ENCODE measurements at places on chromosomes 1 and 21.

- no peak for DNase-seq
Measured at GRCh38 chr1:20480243-20480944, 5.6 kb downstream of the CAMK2N1 start.

DNA sequence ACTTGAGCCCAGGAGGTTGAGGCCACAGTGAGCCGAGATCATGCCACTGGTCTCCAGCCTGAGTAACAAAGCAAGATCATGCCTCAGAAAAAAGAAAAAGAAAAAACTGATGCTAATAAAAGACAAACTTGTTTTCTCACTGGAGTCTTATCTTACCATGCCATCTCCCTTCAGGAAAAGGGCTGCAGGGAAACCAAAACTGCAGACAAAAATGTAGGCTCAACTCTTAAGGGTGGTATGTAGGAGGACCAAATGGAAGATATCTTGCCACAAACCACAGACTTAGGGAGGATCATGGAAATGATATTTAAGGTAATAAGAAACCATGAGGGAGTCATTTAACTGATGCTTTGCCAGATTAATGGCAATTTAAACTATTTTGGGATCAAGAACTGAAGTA, 32.9 kb downstream of the UROD start:
- no peak for DNase-seq

- no peak for DNase-seq
Measured at GRCh38 chr1:54649130-54649898, 7.7 kb downstream of the MROH7 start.

- no peak for DNase-seq
Measured at GRCh38 chr21:19321688-19322087, 918.1 kb upstream of the TMPRSS15 start.

GRCh38 chr1:159200769-159201168, 3.9 kb upstream of the ACKR1 start:
- no peak for DNase-seq

DNA sequence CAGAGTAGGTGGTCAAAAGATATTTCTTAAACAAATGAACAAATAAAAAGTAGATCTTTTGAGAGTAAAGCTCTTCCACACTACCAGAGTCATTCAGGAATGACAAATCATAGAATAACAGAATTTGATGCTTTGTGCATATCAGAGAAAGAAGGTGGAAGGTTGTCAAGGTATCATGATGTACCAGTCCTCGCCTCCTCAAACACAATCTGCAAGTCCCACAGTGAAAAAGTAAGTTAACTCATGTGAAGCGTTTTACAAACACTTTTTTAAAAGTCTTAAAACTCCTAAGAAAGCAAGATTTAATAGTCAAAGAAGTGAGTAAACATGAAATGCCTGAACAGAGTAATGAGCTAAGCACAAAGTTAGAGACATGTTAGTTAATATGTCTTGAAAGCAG, 2.5 kb upstream of the RGS4 start:
- DNase-seq: no peak

GRCh38 chr1:12709091-12709491, 6.8 kb upstream of the AADACL3 start:
- DNase-seq: peak; percentile 67

Measured in fibroblast of upper back skin (primary cell).